Mammary epithelial cell (primary cell): ENCODE measurements at places on chromosomes 3 and 15. TPM values are rescaled to one million over a fixed set of nuclear protein-coding genes. Genes with fewer than 3 reads are reported as not detected.

- DNase-seq, result no peak
Observed at GRCh38 chr3:182816181-182816580, 22.9 kb downstream of the ATP11B start.

DNA sequence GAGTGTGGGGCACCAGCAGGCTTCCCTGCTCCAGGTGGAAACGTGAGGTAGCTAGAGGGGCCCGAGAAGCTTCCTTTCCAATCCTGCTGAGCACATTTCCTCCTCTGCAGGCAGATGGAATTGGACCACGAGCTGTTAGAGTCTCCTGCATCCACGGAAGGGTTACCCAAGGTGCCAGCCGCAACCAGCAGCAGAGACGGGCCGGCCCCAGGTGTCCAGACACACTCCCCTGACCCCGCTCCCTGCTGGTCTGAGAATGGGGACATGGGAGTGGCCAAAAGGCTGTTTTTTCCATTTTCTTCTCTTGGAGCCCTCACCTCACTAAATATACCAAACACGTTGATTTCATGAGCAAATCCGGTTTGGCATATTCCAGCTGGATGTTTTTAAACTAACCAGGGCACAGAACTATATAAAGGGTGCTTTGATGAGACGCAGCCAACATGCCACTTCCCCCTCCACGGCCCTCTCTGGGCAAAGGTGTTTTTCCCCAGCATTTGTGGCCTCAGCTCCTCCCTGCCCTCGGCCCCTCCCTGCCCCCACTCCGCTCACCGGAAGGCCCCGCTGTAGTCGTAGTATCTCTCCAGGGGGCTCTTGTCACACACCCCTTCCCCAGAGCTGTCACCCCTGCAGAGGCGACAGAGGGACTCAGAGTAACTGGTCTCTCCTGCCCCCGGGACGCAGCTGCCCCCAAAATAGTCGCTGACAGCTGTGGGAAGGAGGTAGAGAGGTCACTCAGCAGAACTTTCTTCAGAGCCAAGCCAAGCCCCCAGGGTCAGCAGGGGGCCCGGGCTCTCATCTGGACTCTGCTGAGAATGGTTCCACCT lies 7.0 kb downstream of the MELTF start:
- no peak for DNase-seq

- no peak for DNase-seq
Observed at GRCh38 chr15:29480949-29481348, 211.3 kb upstream of the NSMCE3 start.

DNA sequence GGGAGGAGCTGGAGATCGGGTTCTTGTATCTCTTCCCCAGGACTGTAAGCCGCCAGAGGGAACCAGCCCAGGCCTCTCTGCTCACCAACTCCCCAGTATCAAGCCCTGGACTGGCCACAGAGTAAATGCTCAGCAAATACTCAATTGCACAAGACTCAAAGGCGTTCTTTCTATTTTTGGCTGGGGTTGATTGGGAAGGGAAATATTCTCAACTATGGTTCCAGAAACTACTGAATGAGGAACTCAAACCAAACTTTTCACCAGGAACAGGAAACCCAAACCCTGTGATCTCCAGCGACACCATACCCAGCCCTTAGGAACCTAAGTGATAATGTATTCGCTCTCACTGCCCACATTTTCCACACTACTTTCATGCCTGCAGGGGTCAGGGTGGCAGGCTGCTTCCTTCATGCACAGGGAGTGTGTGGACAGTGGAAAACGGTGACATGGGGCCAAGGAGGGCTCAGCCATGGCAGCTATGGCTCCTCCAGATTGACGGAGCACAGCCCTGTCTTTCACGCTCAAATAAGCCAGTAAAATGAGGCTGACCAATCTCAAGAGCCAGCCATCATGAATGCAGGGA lies 124.7 kb upstream of the RAD18 start:
- no peak for DNase-seq

- DNase-seq, result no peak
Observed at GRCh38 chr15:60840306-60840702, 361.4 kb upstream of the ICE2 start.

DNA sequence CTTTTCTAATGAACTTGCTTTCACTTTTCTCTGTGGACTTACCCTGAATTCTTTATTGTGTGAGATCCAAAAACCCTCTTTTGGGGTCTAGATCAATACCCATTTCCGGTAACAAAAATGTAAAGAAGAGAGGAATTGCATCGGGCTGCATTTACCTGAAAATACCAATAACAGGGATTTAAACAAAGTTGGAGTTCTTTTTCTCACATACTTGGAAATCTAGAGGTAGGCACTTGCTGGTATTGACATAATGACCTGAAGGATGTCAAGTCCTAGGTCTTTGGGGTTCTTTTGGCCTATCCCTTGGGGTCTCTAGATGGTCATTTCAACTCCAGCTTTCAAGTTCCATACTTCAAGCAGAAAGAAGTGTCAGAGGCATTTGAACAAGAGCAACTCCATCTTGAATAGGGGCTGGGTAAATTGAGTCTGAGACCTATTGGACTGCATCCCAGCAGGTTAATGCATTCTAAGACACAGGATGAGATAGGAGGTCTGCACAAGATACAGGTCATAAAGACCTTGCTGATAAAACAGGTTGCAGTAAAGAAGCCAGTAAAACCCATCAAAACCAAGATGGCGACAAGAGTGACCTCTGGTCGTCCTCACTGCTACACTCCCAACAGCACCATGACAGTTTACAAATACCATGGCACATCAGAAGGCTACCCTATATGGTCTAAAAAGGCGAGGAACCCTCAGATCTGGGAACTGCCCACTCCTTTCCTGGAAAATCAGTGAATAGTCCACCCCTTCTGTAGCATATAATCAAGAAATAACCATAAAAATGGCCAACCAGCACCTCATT lies 50.8 kb upstream of the ZNF280D start:
- DNase-seq, result no peak

DNA sequence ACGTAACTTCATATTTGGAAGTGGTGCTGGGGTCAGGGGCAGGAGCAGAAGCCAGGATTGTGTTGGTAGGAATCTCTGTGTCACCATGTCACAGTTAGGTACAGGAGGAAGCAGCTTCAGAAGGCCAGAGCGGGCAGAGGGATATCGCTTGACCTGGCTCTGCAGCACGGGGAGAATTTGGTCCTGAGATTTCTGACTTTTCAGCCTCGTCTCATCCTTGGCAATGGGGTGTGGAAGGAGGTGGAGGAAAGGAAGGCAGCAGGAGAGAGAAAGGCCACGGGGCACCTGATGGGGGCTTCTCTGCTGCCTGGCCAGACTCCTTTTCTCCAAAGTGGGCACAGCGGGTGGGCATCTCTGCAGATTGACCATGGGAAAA lies 564 bp downstream of the IL16 start:
- DNase-seq, result no peak

DNA sequence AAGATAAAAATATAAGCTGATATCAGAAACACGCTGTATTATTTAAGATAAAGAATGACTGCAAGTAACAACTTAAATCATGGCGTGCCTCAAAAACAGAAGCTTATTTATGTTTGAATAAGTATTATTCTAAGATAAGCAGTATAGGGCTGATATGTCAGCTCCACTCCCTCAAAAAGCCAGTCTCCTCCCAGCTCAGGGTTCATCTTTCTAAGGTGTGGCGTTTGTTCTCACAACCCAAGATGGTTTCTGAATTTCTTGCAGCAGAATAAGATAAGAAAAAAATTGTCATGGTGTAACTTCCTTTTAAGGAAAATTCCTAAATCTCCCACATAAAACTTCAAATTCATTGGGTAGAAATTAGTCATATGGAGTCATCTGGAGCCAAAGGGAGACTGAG lies 166.1 kb upstream of the POU1F1 start:
- DNase-seq, result no peak

- no peak for DNase-seq
Observed at GRCh38 chr3:181635141-181635540, 76.6 kb upstream of the SOX2 start.

DNA sequence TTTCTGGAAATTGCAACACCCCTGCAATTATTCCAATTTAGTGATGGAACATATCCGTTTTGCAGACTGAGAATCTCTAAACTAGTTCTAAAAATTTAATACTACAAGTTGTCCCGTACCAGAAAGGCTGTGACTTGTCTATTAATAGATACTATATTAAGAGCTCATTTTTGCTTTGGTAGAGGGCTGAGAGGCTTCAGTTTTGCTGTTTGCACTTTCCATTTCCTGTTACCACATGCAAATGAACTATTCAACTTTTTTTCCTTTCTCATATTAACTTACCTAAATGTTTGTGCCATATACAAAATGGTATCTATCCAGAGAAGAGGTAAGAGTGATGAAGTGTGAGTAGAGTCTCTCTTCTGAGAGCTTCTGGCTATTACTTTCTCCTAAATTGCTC lies 101.5 kb upstream of the CRBN start:
- DNase-seq, result no peak

Gene AADAC
- total RNA-seq, result not detected in 2 replicates

Gene USP50
- total RNA-seq, result not detected in 2 replicates

Gene MCF2L2
- total RNA-seq, result 2.7 TPM

Gene ASTE1
- total RNA-seq, result 3.1 and 4.4 TPM in 2 replicates

Gene NAA50
- total RNA-seq, result 201 and 246 TPM in 2 replicates
